Neural crest cell (in vitro differentiated cells): ENCODE measurements at places on chromosomes 2 and 18.
A peak's percentile ranks its signal among the peaks of the same experiment; 100 is the strongest.

GRCh38 chr2:201952187-201952586, 81.5 kb upstream of the FZD7 start:
- DNase-seq: no peak

GRCh38 chr2:119820275-119820674, 60.6 kb downstream of the PTPN4 start:
- DNase-seq: no peak

DNA sequence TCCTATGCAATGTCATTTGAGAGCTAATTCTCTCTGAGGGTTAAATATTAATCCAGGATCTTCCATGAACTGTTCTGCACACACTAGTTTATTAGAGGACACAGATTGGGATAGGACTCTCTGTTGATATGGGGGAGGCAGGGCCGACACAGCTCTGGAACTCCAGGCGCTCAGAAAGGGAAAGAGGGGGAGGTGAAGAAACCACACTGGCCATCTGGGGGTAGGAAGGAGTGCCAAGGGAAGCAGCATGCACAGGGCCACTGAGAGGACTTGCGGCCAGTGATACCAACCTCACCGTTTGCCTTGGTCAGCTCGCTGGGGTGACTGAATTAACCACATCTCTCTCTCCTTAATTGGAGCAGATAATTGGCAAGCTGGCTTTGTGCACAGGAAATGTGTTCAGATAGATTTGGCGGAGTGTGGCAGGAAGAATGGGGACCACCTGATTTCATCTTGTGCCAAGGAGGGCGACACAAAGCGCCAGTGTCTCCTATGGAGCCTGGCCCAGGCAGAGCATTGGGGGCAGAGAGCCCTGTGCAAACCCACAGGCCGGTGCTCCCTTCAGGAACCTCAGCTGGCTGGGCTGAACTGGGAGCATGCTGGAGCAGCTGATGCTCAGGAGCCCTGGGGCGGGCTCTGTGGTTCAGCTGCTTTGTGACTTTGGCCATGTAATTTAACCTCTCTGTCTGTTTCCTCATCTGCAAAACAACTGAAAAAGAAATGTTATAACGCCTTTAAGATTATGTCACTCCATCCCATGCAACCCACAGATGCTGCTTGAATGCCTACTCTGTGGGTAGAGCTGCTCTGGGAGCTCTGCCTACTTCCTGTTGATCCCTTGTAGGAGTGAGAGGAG, 114.7 kb upstream of the STON1 start:
- DNase-seq: no peak

DNA sequence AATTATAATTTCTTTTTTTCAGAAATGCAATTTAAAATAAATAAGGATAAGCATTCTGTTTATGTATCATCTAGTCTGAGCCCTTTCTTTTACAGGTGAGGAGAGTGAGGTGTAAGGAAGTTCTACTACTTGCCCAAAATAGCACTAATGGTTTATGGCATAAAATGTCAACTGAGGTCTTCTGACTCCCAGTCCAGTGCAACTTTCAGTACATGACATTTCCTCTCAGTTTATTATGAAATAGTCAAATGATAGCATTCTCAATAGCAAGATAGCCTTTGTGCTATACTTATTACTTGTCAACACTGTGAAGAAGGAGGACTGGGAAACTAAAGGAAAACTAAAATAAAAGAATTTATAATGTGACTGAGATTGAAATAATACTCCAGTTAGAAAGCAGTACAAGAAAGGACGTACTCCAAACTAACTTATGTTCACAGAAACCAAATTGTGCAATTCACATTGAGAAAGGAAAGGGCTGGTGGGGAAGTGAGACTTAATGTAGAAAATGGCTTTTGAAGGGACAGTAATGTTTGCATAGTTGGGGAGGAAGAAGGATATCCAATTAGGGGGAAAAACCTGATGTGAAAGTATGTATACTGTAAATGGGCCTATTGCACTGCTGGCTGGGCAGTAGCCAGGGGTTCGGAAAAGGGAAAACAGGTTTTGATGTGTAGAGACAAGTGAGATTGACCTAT, 166.7 kb upstream of the ZEB2 start:
- no peak for DNase-seq

- no peak for DNase-seq
These were observed 899 bp upstream of the GFPT1 start for GRCh38 chr2:69387770-69388481.

- no peak for DNase-seq
These were observed 74.9 kb downstream of the ATL2 start for GRCh38 chr2:38301969-38302702.

GRCh38 chr2:235754357-235755207, 260.7 kb downstream of the AGAP1 start:
- DNase-seq: no peak

DNA sequence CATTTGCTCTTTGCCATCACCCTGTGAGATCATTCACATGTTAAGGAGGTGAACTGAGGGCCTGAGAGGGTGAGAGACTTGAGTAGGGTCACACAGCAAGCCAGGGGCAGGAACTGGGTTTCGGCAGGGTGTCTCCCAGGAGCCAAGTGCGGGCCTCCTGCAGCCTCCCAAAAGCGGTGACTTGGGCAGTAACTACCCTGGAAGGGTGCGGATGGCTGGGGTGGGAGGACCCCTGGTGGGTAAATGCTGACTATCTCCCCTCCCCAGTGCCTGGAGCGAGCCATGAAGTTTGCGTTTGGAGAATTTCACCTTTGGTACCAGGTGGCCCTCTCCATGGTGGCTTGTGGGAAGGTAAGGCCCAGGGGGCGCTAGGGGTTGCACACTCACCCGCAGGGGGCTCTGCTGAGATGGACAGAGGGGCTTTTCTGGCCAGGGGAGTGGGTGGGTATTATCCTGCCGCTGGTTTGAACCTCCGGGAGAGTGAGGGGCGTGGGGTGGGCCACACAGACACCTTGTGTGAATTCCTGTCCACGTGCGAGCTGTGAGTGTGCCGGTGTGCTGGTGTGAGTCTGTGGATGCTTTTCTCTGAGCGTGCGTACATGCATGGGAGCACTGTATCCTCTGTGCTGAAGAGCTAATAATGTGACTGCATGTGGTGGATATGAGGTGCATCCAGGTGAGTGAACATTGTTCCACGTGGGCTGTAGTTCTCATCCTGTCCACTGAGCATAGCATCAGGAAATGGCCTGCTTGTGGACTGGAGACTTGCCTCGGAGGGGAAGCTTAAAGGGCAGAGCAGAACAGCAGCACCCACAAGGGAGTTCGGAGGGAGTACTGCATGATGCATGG, 91.0 kb upstream of the MCFD2 start:
- DNase-seq: no peak

- no peak for DNase-seq
These were observed 24.3 kb upstream of the ARHGAP25 start for GRCh38 chr2:68710336-68710735.

DNA sequence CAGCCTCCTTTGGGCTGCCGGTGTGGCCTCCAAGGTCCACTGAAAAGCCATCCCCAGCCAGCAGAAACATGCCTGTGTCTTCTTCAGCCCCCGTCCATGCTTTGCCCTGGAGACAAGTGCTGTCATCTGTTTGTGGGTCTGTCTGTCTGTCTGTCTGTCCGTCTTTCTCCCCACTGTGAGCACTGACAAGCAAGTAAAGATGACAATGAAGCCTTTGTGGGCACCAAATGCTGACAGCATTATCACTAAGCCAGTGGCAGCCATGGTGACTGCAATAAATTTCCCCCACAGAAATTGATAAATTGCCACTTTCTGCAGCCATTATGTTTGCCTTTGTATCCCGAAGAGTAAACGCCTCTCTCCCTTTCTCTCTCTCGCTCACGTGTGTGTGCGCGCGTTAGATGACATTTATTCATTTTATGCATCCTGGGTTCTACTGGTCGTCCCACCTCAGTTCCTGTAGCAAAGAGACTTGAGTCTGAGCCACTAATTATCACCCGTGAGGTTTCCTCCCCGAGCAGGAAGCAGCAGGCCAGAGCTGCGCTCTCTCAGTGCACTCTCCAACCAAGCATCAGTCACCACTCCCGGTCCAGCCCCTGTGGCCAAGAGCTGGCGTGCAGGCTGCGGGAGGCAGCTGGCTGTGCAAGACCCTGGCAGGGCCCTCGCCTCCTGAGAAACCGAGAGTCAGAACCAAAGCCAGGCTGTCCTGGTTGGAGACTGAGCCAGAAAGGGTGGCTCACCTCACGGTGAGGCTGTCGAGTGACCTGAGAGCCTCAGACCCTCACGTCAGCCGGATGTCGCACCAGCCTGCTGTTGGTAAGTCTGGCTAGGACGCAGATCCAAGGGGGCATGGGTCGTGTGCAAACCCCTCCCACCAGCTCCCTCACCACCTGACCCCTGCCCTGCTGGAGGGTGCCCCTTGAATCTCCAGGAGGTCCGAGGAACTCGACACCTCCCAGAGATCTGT, 6.9 kb downstream of the STEAP3 start:
- DNase-seq: no peak

DNA sequence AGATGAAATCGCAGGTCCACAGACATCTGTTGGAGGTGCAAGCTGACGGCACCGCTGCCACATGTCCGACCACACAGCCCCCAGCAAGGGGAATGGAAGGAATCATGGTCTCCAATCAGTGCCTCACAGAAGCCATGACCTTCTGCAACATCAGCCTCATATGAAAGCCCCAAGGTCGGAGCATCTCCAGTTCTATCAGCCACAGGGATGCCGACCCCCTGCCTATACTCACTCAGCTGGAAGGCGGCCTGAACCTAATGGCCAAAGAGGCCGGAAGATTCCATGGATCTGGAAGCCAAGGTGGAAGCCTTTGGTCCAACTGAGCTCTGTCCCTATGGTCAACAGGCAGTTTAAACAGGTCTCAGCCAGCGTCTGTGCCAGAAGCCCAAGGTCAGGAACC, 278.8 kb downstream of the TNS1 start:
- no peak for DNase-seq

GRCh38 chr2:101630224-101630949, 67.1 kb upstream of the MAP4K4 start:
- no peak for DNase-seq

GRCh38 chr18:44680273-44681075, at the start of gene SETBP1:
SETBP1 (plus strand) TSS chr18:44680888; CDS start chr18:44701347, 20,459 bp downstream.
- DNase-seq: peak; percentile 57

- no peak for DNase-seq
These were observed 60.8 kb downstream of the MC4R start for GRCh38 chr18:60311676-60312360.

DNA sequence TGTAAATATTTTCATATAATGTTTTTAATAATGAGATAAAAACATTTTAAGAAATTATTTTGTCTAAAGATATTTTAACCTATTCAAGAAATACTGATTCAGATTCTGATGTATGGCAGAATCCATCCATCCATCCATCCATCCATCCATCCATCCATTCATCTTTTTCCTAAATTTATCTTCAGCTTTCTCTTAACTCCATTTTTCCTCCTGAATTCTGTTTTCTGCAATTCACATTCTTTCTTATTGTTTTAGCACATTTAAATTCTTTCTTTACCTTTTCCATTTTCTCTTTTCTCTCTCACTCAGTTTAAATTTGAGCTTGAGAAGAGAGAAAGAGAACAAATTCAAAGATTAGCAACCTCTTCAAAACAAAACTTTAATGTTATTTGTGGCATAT, 3.6 kb downstream of the LRP1B start:
- no peak for DNase-seq

GRCh38 chr2:46490521-46491141, 11.3 kb downstream of the TMEM247 start:
- peak; percentile 42 for DNase-seq

DNA sequence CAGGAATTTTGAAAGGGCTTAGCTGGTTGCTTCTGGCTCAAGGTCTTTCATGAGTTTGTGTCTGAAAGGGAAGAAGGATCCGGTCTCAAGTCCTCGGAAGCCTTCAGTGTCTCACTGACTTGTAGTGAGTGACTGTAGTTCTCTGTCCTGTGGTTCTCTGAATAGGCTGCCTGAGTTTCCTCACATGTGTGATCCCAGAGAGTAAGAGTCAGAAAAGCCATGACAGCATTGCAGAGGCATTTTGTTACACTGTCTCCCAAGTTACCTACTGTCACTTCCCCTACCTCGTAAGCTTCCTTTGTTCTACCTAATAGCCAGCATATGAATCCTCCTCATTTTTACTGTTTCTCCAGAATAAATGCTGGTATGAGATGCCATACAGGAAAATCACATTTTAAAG, 709.1 kb upstream of the CHAC2 start:
- no peak for DNase-seq

GRCh38 chr2:72141881-72142451, 5.7 kb downstream of the CYP26B1 start:
- no peak for DNase-seq

DNA sequence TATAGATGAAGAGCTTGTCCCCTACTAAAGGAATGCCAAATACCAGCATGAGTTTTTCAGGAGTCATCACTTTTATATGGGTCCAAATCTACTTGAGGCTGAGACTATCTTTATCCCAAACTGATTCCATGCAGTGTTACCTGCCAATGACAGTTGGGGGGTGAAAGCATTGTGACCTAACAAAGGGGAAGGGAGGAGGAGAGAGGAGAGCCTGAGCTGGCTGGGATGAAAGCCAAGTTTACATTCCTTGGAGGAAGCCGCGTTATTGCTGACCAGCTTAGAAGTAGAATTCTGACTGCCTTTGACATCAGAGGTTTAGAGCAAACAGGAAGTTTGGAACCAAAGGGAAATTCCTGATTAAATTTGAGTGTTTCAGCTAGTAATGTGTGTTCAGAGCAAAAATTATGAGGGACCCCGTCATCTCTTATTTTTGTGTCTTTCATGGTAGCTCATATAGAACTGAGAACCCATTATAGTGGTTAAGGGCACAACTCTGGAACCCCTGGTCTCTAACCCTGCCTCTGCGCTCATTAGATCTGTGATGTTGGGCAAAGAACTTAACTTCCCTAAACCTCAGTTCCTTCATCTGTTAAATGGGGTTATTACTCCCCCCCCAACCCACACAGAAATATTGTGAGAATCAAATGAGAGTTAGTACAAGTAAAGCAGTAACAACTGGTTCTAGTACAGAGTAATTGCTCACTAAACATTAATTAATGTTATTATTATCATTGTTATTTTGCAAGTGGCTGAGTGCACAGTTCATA, 199.3 kb upstream of the EPAS1 start:
- no peak for DNase-seq

GRCh38 chr2:12852135-12852534, 135.4 kb downstream of the TRIB2 start:
- DNase-seq: no peak

DNA sequence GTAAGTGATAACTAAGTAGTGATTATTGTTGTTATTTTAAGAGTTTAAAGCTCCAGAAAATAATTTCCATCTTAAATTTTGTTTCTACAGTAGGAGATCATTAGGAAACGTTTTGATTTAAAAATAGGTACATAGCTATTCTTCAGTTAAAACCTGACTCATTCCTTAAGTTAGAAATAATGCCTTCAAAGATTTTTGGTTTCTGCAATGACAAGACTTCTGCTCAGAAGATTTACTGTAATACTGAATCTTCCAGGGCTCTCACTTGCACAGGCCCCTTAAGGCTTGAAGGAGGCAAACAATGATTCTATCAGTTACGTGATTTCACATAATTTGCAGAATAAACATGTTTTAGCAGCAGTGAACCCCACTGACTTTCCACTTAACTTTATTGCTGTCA, 333.7 kb downstream of the RAD51AP2 start:
- no peak for DNase-seq

- DNase-seq: no peak
These were observed 249.0 kb downstream of the PID1 start for GRCh38 chr2:229022071-229022470.
